ENCODE measurements at places on chromosomes 16 and 17. TPM values are rescaled to one million over a fixed set of nuclear protein-coding genes. Genes with fewer than 3 reads are reported as not detected.

The PRAC1 gene
- polyA plus RNA-seq: not detected

The PDP2 gene
- 14.4 TPM for polyA plus RNA-seq

The NAGS gene
- 2.0 TPM for polyA plus RNA-seq

The ATMIN gene
- polyA plus RNA-seq: 53.4 TPM

The TMEM204 gene
- 8.3 TPM for polyA plus RNA-seq

The C16orf89 gene
- polyA plus RNA-seq: 71.9 TPM

The ACSF2 gene
- polyA plus RNA-seq: 21.2 TPM

The PIMREG gene
- polyA plus RNA-seq: 23.7 TPM

The CCDC144A gene
- polyA plus RNA-seq: 6.3 TPM

The MAP2K3 gene
- polyA plus RNA-seq: 22.3 TPM

The C1QTNF8 gene
- polyA plus RNA-seq: 0.29 TPM

The PLLP gene
- 37.6 TPM for polyA plus RNA-seq

The CACNG3 gene
- 18.3 TPM for polyA plus RNA-seq

The HSDL1 gene
- polyA plus RNA-seq: 68.7 TPM

The SAMD14 gene
- polyA plus RNA-seq: 79.3 TPM

Measured in spinal cord (tissue), 10 donors.